ENCODE measurements at places on chromosomes 2 and 18. TPM values are rescaled to one million over a fixed set of nuclear protein-coding genes. Genes with fewer than 3 reads are reported as not detected.

The SLC4A3 gene
- 11.6 TPM for total RNA-seq

The GPR17 gene
- not detected for total RNA-seq

The TMEM169 gene
- total RNA-seq: 3.8 TPM

The SCYGR4 gene
- total RNA-seq: not detected

- no peak for DNase-seq
Observed at GRCh38 chr2:234305846-234306245, 191.0 kb downstream of the ARL4C start.

GRCh38 chr2:23321751-23322150 is 63.2 kb upstream of the KLHL29 start:
- DNase-seq: no peak

GRCh38 chr2:112045446-112046014 is 9.5 kb upstream of the TMEM87B start:
- DNase-seq: no peak

GRCh38 chr2:99880148-99880963 is 262.0 kb downstream of the AFF3 start:
- peak; percentile 88 for DNase-seq

GRCh38 chr2:55165626-55166025 is 66.5 kb downstream of the CLHC1 start:
- DNase-seq: no peak

- DNase-seq: no peak
Observed at GRCh38 chr18:30044496-30044895, 998.0 kb downstream of the DSC3 start.

DNA sequence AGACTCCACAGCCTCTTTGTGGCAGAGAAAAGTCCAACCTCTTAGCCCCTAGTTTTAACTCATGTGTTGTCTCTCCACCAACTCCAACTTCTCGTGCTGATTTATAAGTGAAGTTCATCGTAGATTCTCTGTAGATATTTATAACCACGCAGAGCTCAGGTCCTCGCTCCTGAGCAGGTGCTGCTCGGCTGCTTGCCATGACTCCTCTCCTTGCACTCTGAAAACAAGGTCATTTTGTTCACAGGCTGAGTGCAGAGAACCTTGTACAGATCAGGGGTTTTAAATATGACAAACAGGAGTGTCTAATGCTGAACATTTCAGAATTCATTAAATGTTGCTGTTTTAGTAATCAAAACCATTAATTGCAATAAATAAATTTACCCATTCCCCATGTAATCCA is 330.8 kb upstream of the GYPC start:
- DNase-seq: no peak

GRCh38 chr2:54839461-54840255 is 116.2 kb downstream of the EML6 start:
- DNase-seq: no peak

DNA sequence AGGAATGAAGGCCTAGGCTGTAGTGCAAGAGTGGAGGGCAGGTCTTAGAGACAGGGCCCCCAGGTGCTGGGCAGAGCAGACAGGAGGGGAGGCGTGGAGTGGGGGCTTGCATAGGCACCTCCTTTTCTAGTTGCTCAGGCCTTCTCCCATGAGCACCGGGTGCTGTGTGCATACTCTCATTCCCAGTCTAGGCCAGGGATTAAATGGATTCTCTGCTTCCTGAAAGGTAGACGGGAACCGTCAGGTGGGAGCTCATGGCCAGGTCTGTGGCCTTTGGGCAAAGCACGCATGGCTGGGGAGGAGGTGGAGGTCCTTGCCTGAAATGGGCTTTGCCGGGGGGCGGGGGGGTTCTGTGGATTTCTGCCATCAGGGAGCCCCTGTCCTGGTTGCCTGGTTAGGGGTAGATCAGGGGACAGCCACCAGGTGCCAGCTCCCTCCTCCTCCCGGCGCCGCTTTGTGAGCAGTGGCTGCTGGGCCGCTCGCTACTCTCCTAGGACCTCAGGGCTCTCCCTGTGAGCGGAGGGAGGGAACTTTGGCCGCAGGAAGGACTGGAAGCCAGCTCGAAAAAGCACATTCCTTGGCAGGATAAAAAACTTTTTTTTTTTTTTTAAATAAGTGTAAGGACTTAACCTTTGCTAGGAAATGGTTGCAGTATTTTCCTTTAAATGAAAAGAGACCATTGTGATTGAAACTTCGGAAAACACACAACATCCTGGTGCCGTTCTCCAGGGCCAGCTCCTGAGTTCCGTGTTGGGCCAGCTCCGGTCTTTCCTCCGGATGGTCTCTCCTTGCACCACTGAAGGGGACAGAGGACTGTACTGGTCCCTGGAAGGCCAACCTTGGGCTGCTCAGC is 82.8 kb upstream of the HAAO start:
- no peak for DNase-seq

DNA sequence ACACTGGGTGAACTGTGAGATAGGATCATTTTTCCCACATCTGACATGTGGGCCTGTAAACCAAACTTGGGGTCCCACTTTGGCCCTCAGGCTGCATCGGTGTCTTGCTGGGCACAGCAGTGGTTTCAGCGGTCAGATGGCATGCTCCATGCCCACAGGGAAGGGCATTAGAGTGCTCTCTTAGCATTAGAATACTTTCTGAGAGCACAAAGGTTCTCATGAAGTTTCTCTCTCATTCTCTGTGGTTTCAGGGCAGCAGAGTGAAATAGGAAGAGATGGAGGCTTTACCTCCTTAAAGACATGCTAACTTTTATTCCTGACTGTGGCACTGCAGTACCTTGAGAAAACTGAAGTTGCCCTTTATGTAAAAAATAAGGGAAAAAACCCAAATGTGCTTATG is 36.6 kb upstream of the GATA6 start:
- no peak for DNase-seq

GRCh38 chr2:152846697-152847470 is 128.5 kb downstream of the ARL6IP6 start:
- peak; percentile 5 for DNase-seq

DNA sequence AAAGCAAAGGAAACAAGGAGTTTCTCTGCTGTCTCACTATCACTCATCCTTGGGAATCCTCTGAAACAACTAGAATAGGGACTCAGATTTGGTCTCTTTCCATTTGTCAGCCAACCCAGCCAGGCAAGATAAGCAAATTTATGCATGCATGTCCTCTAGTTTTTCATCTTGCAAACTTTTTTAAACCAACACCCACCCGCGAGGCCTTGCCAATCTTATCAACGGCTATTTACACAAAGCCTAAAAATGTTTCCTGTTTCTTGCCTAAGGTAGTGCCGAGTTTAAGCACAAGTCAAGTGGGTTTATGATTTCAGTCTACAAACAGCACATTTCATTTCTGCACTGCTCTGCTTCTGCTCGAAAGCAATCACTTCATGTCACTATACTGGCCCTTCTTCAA is 240.9 kb downstream of the STK39 start:
- no peak for DNase-seq

DNA sequence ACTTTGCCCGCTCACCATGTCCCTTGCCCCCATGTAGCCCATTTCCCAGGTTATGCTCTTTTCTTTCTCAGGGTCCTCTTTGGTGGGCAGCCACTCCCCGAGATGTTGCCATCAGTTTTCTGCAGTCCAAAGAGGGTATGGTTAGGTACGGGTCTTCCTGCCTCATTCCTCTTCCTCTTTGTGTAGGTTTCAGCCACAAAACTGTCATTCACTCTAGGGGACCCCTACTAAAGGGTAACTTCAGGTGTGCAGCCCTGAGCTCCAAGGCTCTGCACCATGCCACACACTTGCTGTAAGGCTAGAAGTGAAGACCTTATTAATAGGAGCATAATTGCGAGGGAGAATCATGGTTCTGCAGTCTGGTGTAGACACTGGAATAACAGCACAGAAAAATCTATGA is 99.8 kb upstream of the ZNF397 start:
- no peak for DNase-seq

DNA sequence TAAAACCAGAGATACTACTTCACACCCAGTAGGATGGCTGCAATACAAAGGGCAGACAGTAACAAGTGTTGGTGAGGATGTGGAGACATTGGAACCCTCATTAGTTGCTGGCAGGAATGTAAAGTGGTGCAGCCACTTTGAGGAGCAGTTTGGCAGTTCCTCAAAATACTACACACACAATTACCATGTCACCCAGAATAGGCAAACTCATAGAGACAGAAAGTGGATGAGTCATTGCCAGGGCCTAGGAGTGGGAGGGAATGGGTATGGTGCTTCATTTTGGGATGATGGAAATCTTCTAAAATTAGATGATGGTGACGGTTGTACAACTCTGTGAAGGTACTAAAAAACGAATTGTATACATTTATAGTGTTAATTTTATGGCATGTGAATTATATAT is 54.8 kb downstream of the ATP9B start:
- DNase-seq: no peak
